Activated T-cell treated with anti-CD3 and anti-CD28 coated beads for 1 hour (primary cell): ENCODE measurements at places on chromosomes 6 and 20.

DNA sequence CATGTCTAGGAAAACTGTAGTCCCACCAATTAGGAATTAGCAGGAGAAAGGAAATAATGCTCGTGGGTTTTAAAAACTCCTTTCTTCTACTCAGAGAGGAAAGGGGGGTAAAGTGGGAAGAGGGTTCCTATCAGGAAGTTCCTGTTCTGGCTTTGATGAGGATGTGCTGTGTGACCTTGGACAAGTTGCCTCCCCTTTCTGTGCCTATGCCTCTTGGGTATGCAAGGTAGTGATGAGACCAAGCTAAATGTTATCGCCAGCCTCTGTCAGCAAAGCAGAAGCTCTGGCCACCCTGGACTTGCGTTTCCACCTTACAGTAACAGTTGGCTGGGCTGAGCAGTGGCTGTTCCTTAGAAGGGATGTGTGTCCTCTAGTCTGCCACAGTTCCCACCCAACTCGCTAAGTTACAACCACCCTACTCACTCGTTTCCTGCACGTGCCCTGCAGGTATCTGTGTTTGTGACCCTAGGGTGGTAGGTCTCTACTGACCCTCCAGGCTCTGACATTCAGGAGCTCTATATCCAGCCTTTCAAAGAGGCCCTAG is 110.0 kb downstream of the PREX1 start:
- no peak for DNase-seq

DNA sequence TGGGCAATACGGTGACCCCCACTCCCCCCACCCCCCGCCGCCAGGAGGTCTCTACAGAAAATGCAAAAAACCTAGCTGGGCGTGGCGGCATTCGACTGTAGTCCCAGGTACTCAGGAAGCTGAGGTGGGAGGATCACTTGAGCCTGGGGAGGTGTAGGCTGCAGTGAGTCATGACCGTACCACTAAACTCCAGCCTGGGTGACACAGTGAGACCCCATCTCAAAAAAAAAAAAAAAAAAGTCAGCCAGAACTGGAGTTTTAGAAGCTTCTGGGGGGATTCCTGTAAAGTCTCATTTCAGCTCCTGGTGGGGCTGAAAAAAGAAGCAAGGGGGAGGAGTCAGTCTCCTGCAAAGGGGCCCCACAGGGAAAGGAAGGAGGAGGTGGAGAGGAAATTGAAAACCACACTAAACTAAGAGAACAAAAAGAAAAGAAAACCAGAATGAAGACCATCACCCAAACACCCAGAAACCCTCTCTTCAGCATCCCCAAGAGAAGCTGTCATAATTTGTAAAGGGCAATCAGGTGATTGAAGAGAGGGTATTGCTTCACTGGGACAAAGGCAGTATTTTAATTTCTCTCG is 50.4 kb downstream of the NOL4L start:
- DNase-seq: peak; percentile 44

DNA sequence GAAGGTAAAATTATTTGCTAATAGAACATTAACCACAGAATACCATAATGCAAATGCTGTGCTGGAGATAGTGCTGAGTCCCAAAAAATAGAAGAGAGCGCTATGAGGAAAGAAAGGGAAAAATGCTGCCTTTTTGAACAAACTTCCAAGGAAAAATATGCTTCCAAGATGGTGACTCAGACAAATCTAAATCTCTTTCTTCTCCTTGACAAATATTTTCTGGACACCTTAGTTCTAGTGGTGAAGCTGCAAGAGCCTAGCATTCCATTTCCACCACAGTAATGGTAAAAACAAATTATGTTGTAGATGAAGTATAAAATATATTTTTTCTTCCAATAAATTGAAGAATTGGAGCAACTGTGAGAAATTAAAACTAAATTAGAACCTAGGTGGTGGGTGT is 155.6 kb upstream of the TBX18 start:
- no peak for DNase-seq

DNA sequence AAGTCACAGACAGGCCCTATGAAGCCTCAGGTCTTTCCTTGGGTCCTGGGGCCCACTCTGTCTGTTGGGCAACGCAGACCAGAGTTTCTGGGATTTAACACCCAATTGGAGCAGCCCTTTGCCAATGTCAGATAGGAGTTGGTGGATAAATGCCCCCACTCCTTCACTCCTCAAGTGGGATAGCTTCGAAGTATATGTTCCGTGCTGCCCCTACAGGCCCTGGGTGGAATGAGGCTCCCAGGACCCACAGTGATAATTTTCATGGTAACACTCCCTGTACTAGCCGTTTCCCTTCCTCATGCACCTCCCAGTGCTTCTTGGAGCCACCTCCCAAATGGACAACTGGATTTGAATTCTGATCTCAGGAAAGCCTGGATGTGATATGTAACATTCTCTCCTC is 145.4 kb downstream of the FOXA2 start:
- no peak for DNase-seq

DNA sequence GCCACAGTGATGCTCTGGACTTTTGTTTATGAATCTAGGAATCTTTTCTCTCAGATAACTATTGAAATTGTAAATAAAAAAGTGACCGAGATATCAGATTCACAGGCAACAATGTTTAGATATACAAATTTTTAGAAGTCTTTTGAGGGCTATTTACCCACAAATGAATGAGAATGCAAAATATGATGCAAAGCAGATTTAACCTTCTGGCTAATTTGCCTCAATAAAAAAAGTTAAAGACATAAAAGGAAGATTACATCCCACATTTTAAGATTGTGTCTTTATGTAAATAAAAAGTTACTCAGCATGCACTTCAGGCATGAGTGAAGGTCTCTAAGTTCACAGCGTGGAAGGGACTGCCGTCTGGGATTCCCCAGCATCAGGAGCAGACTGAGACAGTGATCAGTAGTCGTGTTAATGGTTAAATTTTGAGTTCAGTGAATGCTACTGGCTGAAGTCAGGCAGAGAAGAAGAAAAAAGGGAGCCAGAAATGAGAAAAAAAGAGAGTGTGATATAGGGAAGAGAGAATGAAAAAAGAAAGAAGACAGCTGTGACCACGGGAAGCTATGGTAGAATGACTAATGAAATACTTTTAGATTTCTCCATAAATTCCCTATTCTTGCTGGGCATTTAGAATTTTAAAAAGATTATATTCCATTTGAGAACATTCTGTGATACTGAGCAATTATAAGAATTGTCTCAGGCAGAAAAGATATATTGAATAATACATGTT is 93.6 kb downstream of the MYB start:
- no peak for DNase-seq

- DNase-seq: no peak
Measured at GRCh38 chr6:125231574-125232343, 70.0 kb downstream of the HDDC2 start.

GRCh38 chr6:151325075-151326050 is 66.0 kb downstream of the ZBTB2 start:
- DNase-seq: no peak

DNA sequence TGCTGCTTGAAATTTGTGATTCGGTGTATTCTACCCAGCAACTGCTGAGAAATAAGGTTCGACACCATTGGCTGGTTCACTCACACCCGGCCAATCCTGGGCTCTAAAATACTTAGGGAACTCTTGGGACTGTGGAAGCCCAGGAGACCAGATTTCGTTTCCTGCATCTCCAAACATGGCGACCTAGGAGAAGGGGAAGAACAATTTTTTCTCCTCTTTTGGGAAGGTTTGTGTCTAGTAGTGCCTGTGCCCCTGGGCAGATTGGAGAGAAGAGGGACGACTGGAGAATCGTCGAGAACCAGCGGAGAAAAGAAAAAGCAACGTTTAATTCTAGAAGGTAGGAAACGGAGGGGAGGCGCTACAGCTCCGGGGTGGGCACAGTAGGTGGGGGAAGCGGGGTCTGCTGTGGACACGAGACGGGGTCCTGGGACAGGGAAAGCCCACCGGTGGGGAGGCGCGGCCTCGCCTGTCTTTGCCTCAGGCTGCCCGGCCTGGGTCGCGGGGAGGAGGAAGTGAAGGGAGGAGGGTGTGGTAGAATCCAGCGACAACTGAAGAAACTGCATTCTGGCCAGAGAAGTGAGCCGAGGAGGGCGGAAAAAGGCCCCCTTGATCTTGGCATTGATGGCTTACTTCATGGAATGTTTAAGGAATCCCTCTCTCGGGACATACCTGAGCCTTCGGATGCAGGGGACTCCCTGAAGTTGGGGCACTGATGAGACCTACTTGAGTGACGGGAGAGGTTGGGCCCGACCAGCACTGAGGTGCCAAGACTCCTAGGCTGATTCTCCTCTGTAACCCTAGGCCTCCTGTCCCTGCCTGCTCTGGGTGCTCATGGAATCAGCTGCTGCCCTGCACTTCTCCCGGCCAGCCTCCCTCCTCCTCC is at the start of gene BTN2A1:
BTN2A1 (plus strand) TSS at position 150 of the 883 bp plus-strand sequence; CDS start at position 832, 682 bp downstream.
- peak; percentile 40 for DNase-seq

- no peak for DNase-seq
Measured at GRCh38 chr6:53359843-53360092, 11.0 kb upstream of the ELOVL5 start.

GRCh38 chr6:112951829-112952228 is 604.7 kb downstream of the RFPL4B start:
- DNase-seq: no peak

DNA sequence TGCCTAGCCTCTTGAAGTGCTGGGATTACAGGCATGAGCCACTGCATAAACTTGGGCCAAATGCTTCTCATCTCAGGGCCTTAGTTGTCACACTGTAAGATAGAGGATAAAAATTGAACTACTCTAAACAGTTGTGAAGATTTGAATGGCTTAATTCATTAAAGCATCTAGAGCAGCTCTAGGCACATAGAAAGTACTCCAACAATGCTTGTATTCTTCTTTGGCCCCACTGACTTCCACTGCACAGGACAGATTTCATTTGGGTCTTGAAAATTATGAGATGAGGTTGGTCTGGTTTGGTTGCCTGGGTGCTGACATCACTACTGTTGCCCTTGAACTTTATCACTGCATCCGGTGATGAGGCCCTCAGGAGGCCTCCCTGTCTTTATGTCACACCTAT is 10.0 kb upstream of the HBS1L start:
- DNase-seq: no peak
